Foreskin keratinocyte (primary cell): ENCODE measurements at places on chromosomes 5 and 9.

GRCh38 chr5:89106480-89106879 lies 223.5 kb upstream of the MEF2C start:
- no peak for DNase-seq

DNA sequence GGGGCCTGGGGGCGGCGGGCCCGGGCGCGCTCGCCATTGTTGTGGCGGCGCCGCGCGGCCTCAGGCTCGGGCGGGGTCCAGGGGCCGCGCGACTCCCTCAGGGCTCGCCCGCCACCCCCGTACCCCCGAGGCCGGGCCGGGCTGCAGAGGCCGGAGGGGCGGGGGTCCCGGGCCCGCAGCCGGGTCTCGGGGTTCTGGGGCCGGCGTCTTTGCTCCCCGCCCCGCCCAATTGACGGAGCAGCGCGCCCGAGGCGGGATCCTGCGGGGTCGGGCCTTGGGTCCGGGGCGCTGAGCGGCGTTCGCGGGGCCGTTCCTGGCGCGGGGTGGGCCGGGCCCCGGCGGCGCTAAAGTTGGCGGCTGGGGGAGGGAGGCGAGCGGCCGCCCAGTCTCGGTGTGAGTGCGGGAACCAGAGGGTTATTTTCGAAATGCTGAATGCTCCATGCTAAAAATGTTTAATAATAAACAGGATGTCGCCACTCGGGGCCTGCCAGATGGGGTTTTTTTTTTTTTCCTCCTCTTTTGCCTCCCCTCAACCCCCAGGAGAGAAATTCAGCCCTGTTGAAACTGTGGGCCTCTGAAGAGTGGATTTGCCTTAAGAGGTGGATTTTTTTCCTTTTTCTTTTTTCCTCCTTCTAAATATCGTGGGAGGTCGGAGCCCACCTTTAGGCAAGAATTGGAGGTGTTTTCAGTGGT lies 724 bp downstream of the PRRC2B start:
- no peak for DNase-seq

- no peak for DNase-seq
These were observed 29.9 kb upstream of the RANBP6 start for GRCh38 chr9:6045364-6045763.

DNA sequence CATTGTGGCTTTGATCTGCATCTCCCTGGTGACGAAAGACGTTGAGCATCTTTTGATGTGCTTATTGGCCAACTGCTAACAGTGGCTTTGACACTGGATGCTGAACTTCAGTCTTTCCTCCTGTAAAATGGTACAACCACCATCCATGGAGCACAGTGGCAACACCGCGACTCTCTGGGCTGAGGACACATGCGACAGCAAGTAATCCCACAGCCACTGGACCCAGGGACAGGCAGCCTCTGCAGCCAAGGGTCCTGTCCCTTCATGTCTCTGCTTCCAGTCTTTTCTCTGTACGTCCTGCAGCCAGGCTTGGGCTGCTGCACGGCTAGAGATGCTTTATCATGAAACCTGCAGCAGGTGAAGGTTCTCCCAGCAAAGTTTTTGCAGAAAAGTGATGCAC lies 83.5 kb downstream of the DAP start:
- DNase-seq = no peak

GRCh38 chr5:113546703-113547183 lies 33.2 kb downstream of the YTHDC2 start:
- DNase-seq = peak; percentile 43
